Endothelial cell (in vitro differentiated cells): ENCODE measurements at places on chromosomes 4 and X. TPM values are rescaled to one million over a fixed set of nuclear protein-coding genes. Genes with fewer than 3 reads are reported as not detected.

GRCh38 chr4:125986307-125986706, 671.6 kb downstream of the FAT4 start:
- no peak for DNase-seq

- no peak for DNase-seq
Observed at GRCh38 chrX:1041091-1041490, 171.4 kb downstream of the CRLF2 start.

- DNase-seq: peak; percentile 54
Observed at GRCh38 chr4:30380404-30380998, 339.7 kb upstream of the PCDH7 start.

DNA sequence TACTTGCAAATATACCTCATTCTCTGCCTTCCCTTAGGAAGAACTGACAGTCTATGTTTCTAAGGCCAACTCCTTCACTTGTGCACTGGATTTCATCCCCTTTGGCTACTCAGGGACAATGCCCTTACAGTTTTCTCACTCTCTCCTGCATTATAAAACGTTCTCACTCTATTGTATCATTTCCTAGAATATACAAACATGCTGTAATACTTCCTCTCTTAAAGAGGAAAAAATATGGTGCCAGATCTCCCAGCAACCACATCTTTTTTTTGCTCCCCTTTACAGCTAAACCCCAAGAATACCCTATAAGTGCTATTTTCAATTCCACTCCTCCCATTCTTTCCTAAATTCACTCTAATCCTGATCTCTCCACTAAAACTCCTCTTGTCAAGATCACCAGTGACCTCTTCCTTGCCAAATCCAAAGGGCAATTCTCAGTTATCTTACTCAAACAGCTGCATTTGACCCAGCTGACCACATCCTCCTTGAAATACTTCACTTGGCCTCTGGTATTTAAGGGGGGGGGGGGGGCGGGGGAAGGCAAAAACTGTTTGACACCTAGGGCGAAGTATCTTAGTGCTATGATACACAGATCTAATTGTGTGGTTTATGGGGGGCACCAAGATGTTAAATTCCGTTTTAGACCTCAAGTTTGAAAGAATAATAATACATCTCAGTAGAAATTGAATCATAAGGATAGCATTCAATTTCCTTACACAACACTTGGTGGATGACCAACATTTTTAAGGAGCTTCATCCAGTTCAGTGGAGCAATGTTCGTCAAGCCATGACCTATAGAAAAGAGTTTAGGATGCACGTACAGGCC, 1.6 kb downstream of the RCHY1 start:
- DNase-seq: peak; percentile 34

DNA sequence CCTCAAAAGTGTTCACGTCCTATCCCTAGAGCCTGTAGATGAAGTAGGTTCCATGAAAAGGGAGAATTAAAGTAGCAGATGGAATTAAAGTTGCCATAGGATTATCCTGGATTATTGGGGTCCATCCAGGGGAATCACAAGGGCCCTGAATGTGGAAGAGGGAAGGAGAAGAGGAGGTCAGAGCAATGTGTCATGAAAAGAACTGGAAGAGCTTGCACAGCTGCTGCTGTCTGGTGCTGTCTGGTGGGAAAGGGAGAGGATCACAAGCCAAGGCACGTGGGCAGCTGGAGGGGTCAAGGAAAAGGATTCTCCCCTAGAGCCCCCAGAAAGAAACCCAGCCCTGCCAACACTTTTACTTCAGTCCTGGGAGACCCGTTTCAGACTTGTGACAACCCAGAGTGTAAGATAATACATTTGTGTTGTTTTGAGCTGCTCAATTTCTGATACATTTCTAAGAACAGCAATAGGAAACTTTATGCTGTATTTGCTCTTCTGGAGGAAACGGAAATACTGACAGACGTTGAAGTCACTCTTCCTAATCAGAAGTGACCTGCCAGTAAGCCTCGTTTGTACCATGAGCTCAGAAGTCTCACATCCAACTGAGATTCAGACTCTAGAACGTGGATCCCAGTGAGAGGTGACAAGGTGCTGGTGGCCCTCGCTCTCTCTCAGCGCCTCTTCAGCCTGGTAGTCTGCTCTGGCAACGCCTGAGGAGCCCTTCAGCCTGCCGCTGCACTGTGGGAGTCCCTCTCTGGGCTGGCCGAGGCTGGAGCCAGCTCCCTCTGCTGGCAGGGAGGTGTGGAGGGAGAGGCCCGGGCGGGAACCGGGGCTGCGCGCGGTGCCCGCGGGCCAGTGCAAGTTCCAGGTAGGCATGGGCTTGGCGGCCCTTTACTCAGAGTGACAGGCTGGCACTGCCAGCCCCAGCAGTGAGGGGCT, 34.7 kb upstream of the ENPP6 start:
- DNase-seq: no peak

The PABPC4L gene
- total RNA-seq: 2.4 TPM

The LIMCH1 gene
- 257 TPM for total RNA-seq
